ENCODE measurements at places on chromosomes 13 and 19.

DNA sequence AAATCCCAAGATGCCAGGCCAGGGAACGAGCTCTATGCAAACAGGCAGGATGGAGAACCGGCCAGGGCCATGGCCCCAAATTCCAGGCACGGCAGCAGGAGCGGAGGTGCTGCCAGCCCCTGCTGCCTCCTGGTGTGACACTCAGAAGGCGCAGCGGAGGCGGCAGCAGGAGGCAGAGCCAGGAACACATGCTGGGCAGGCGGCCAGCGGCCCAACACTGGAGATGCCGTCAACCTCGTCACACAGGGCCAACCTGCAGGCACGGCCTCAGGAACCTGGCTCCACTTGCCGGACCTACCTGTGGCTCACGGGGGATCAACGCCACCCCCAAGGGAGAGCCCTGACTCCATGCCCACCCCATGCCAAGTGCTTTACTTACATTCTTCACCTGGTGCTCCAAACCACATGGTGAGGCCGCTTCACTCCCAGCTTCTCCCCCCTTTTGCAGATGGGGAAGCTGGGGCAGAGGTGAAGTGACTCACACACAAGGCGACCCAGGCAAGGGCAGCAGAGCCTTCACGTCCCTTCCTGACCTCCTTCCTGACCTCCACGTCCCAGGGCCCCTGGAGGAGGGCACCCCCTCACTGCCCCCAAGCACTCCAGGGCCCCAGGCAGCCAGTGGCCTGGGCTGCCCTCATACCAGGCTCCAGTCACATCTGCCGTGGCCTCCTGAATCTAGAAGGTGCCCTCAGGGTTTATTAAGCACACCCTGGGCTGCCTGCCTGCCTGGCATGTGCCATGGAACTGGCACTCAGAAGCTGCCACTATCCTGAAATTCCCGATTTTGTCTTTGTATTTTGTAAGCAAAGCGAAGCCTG is 43.5 kb downstream of the GGACT start:
- no peaks in the 10 kb centered on the region for H3K27me3 ChIP-seq
- DNase-seq: peak; percentile 46
- peak overlapping the region; percentile 51 for H3K4me3 ChIP-seq
- H3K36me3 ChIP-seq: no peaks in the 10 kb centered on the region

GRCh38 chr13:110524541-110525257 is 36.8 kb downstream of the RAB20 start:
- H3K27ac ChIP-seq: peak overlapping the region; percentile 93
- peaks cover 83% of the 10 kb centered on the region for H3K4me1 ChIP-seq
- no peaks in the 10 kb centered on the region for H3K27me3 ChIP-seq
- peaks cover 11% of the 10 kb centered on the region for H3K36me3 ChIP-seq
- peak overlapping the region; percentile 30 for H3K4me3 ChIP-seq

DNA sequence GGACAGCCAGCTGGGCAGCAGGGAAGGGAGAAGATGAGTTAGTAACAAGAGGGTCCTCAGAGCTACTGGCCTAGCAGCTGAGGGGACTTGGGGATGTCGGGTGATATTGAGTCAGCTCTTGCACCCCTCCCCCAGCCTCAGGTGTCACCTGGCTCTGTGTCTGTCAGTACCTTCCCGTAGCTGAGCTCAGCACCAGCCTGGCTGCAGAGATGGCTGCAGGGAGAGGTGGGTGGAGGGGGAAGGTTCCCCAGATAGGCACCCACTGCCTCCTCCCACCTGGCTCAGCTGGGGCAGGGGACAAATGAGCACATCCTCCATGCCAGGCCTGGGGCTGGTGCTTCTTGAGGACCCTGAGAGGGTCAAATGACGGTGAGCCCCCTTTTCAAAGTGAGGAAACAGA is 6.8 kb upstream of the KPTN start:
- H3K4me1 ChIP-seq: peaks cover 32% of the 10 kb centered on the region
- H3K27me3 ChIP-seq: no peaks in the 10 kb centered on the region
- peak overlapping the region; percentile 1 for H3K27ac ChIP-seq
- no peak for DNase-seq
- H3K4me3 ChIP-seq: no peak overlapping the region

GRCh38 chr13:48693998-48694397 is 40.3 kb downstream of the CYSLTR2 start:
- H3K36me3 ChIP-seq: peaks cover 16% of the 10 kb centered on the region
- H3K27ac ChIP-seq: peak overlapping the region; percentile 43
- H3K27me3 ChIP-seq: peaks cover 4% of the 10 kb centered on the region
- H3K4me1 ChIP-seq: peaks cover 4% of the 10 kb centered on the region

GRCh38 chr19:49712397-49712859 is 21.5 kb downstream of the CPT1C start:
- peak; percentile 57 for DNase-seq
- no peaks in the 10 kb centered on the region for H3K27me3 ChIP-seq
- H3K36me3 ChIP-seq: no peaks in the 10 kb centered on the region
- peaks cover 2% of the 10 kb centered on the region for H3K4me1 ChIP-seq

- H3K36me3 ChIP-seq: no peaks in the 10 kb centered on the region
- no peak overlapping the region for H3K27ac ChIP-seq
- H3K4me3 ChIP-seq: no peak overlapping the region
- no peaks in the 10 kb centered on the region for H3K4me1 ChIP-seq
- H3K27me3 ChIP-seq: no peaks in the 10 kb centered on the region
- DNase-seq: no peak
These were observed 392.1 kb downstream of the EFNB2 start for GRCh38 chr13:106143392-106143791.

DNA sequence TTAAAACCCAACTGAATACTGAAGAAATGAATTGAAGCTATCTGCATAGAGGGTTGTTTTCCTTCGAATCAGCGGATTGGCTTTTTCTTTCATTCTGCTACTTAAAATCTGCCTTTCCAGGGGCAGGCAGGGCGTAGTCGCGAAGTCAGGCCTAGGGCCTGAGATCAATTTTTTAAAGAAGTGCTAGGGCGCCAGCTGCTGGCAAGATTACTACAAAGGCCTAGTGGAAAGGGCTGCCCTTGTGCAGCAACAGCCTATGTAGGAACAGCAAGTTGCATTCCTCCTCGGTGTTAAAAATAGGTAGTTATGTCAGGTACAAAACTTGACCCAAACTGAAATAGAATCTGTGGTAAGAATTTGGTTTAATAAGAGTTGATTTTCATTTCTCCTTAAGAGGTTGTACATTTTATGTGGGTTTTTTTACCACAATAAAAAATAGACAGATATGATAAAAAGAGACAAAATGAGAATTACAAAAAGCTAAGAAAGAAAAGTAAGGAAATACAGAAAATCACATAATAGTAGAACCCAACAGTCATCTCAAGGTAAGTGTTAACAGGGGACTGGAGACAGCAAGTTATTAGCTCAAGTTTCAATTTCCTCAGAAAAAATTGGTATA is 9.5 kb upstream of the URAD start:
- H3K27me3 ChIP-seq: peaks cover 11% of the 10 kb centered on the region
- H3K4me3 ChIP-seq: no peak overlapping the region
- H3K4me1 ChIP-seq: peaks cover 8% of the 10 kb centered on the region
- peak; percentile 46 for DNase-seq
- no peaks in the 10 kb centered on the region for H3K36me3 ChIP-seq

DNA sequence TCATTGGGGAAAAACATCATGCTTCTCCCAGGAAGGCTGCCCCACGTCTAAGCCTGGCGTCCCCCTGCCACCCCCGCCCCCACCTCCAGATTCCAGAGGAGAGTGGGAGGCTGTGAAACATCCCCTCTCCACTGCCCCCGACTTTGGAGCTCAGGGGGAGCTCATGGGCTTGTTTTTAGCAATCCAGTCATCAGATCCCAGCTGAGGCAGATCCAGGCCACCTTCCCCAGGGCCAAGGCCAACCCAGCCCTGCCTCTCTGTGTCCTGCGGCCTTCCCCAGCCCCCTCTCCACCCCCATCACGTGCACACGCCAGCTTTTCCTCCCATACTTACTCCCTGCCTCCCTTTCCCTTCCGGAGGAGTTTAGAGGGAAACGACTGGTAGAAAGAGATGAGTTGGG is 38.8 kb downstream of the SHISA2 start:
- peaks cover 37% of the 10 kb centered on the region for H3K27me3 ChIP-seq
- no peak for DNase-seq
- peak overlapping the region; percentile 56 for H3K4me3 ChIP-seq
- H3K27ac ChIP-seq: no peak overlapping the region
- H3K36me3 ChIP-seq: no peaks in the 10 kb centered on the region
- H3K4me1 ChIP-seq: peaks cover 32% of the 10 kb centered on the region

- H3K4me3 ChIP-seq: no peak overlapping the region
- H3K4me1 ChIP-seq: no peaks in the 10 kb centered on the region
- no peak overlapping the region for H3K27ac ChIP-seq
- H3K27me3 ChIP-seq: no peaks in the 10 kb centered on the region
- DNase-seq: no peak
These were observed 30.3 kb downstream of the OXGR1 start for GRCh38 chr13:96963786-96964475.

DNA sequence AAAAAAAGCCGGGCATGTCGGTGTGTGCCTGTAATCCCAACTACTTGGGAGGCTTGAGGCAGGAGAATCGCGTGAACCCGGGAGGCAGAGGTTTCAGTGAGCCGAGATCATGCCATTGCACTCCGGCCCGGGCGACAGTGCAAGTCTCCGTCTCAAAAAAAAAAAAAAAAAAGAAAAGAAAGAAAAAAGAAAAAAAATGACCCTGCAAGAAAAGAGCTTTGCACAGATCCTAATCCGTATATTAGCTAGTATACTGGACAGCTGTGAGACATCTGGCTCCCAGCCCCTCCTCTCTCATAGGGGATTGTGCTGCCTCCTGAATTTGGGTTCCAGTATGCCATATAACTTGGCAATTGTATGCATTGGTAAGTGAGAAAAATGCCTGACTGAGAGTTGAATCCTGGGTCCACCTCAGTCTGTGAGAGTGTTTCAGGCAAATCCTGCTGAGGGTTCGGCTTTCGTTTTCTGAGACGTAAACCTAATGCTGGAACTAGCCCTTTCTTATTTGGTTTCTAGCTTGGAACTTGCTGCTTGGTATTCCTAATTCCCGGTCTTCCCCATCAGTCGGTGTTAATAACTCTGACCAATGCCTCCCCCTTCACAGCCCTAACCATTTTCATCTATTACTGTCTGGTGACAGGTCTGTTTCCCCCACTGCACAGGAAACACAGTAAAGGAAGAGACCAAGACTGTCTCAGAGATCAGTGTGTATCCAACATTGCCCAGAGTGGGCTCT is 1.3 kb upstream of the AKT2 start:
- no peak for DNase-seq
- H3K36me3 ChIP-seq: no peaks in the 10 kb centered on the region
- H3K4me3 ChIP-seq: peak overlapping the region; percentile 83
- peak overlapping the region; percentile 95 for H3K27ac ChIP-seq
- no peaks in the 10 kb centered on the region for H3K27me3 ChIP-seq
- H3K4me1 ChIP-seq: peaks cover 43% of the 10 kb centered on the region

GRCh38 chr19:2415281-2415972 is 12.0 kb downstream of the TIMM13 start:
- H3K27me3 ChIP-seq: peaks cover 5% of the 10 kb centered on the region
- no peak overlapping the region for H3K27ac ChIP-seq
- H3K4me1 ChIP-seq: no peaks in the 10 kb centered on the region
- no peak overlapping the region for H3K4me3 ChIP-seq
- H3K36me3 ChIP-seq: no peaks in the 10 kb centered on the region

DNA sequence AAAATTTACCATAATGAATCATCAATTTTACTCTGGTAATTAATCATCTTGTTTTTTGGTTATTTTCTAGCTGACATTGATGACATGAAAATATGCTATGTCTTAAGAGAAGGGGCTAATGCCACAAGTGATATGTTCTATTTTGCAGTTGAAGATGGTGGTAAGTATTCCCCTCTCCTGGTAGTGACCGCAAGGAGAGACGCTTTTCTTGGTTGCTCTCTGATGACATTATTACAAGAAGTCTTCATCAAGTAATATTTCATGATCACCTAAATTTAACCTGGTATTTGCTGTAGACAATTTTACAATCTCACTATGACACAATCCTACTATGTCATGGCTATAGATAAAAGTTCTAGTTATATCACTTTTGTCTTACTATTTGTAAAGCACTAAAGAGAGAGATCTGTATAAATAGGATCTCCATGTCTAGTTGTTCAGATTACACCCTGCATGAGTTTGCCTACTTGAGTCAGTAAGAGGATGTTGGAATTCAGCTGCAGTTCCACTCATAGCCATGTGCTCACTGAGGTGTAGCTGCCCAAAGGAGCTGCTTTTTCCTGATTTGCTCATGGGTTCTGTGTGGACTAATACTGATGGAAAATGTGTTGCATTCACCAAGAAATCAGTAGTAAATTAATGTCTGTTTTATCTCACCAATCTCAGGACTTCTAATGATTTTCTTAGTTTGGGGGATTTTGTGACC is 10.9 kb downstream of the FREM2 start:
- H3K27me3 ChIP-seq: no peaks in the 10 kb centered on the region
- H3K4me3 ChIP-seq: no peak overlapping the region
- no peak overlapping the region for H3K27ac ChIP-seq
- DNase-seq: no peak
- no peaks in the 10 kb centered on the region for H3K36me3 ChIP-seq

All from left ventricle myocardium inferior (tissue), 1 donor.